Osteoblast (primary cell): ENCODE measurements at places on chromosomes 4 and X. TPM values are rescaled to one million over a fixed set of nuclear protein-coding genes. Genes with fewer than 3 reads are reported as not detected.

POF1B gene
- total RNA-seq = not detected in 2 replicates

FGFR3 gene
- 0.29 and 0.36 TPM in 2 replicates for total RNA-seq

FRMD7 gene
- 1.1 and 1.5 TPM in 2 replicates for total RNA-seq

LRRC66 gene
- total RNA-seq = 0.36 and 0.88 TPM in 2 replicates
